ENCODE measurements at places on chromosomes 11 and 22.

- no peak for DNase-seq
Measured at GRCh38 chr11:65639623-65640482, 2.0 kb downstream of the SIPA1 start.

- DNase-seq = no peak
Measured at GRCh38 chr11:67696998-67697397, 22.6 kb upstream of the ALDH3B2 start.

DNA sequence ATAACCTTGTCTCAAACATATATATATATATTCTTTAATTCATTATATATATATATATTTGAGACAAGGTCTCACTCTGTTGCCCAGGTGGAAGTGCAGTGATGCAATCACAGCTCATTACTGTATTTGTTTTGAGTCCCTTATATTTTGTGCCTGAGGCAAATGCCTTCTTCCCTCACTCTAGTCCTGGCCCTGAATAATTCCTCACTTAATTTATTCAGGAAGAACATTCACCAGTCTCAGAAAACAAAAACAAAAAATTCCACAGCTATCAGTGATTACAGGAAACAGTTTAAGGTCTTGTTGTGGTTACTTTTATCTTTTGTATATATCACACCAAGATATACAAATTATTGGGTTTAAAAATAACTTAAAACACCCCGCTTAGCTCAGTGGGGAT is 155.7 kb downstream of the CWF19L2 start:
- no peak for DNase-seq

DNA sequence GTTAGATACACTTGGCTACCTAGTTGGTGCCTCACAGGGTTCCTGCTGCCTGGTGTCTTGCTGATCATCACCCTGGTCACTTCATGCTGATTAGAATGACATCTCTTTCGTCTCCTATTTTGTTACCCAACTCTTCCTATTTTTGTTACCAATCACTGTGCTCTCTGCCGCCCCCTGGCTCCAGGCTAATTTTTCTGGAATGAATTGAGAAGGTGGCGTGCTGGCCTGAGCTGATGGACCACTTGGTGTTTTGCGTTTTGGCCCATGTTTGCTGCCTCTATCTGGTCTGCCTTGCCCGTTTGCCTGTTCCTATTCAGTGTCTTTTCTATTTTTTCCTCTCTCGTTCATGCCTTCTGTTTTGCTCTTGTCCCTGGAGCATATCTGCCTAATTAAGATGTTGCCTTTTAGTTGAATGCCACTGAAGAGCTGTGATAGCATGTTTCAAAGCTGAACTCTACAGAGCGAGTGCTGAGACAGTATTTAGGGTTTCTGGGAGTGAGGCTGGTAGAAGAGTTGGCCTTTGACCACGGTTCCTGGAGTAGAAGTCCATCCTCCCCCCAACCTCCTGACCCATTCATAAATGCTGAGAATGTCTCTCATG is 5.9 kb upstream of the ATF4 start:
- DNase-seq = no peak

- DNase-seq = no peak
Measured at GRCh38 chr11:45395947-45396346, 109.8 kb upstream of the SYT13 start.

GRCh38 chr11:73856031-73856567 is 20.5 kb downstream of the COA4 start:
- no peak for DNase-seq

DNA sequence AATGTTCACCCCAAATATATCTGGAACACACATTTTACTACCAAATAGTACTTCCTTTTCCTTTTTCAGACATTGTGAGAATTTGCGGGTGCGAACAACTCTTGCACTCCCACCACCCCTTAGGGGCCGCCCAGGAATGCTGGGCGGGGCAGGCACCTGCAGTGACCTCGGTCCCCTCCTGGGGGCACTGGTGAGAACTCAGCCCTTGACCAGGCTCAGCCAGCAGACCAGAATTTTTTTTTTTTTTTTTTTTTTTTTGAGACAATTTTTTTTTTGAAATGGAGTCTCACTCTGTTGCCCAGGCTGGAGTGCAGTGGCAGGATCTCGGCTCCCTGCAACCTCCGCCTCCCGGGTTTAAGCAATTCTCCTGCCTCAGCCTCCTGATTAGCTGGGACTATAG is 75.8 kb downstream of the ARHGAP8 start:
- DNase-seq = no peak

- no peak for DNase-seq
Measured at GRCh38 chr22:37331034-37331428, 48.7 kb downstream of the CYTH4 start.

Data from mesothelial cell of epicardium (in vitro differentiated cells).